NCI-H1417 treated with DMSO at 0.1 percent for 48 hours (cell line): ENCODE measurements at places on chromosomes 4 and X.

- no peak for DNase-seq
Measured at GRCh38 chrX:123581586-123581985, 151.3 kb downstream of the THOC2 start.

GRCh38 chr4:1986578-1987210 is 22.1 kb downstream of the NELFA start:
- no peak for DNase-seq

DNA sequence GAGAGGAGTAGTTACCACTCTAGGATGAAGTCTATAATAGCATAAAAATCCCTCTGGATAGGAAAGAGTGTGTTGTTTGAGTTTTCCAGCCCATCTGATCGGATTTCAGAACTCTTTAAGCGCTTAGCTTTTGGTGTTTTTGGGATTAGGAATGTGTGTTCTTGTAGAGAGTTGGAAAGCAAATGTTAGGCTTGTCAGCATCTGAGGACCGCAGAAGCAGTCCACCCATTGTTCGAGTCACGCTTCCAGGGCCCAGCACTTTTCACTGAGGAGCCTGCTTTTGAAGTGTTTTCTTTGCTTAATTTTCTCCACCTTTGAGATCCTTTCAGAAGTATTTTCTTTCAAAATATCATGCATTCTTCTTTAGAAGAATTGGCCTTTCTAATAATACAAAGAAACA is 306.2 kb downstream of the TENM3 start:
- no peak for DNase-seq

DNA sequence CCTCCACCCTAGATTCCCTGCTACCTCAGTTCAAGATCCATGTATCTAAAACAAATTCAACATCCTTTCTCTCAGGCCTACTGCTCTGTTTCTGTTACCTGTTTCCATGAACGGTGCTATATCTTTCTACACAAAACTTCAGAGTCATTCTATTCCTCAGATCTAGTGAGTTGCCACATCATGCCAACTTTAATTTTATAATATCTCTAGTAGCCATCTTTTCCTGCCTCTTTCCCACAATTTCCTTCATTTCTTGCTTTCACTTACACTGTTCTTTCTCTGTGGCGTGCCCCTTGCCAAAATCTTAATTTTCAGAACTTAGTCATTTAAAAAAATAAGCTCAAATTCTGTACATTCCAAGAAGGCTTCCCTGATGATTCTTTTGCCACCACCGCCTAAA is 15.2 kb downstream of the GUCY1A1 start:
- no peak for DNase-seq

DNA sequence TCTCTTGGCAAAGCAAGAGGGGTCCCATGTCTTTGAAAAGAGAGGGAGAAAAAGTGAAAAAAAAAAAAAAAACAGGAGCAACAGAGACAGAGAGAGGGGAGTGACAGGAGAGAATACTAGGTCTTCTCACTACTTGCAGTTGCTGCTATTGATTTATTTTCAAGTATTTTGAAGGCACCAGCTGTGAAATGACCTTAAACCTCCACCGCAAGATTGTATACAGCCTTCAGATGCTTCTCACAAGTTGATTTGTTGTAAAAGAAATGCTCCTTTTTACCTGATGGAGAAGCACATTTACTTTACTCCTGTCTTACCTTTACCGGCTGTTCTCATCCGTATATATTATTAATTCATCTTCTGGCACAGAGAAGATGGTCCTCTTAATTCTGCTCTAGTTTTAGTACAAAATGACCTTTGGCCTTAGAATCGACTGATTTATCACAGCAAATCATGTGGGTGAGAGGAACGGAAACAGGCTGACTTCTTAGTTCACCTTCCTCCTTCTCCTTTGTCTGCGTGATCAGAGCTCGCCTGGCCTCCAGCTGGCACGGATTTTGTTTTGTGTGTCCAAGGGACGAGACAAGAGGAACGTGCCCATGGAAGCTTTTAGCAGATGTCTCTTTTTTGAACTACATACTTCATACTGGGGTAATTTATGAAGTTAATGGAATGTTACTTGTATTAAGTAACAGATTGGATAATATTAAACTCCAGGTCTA is 82.4 kb upstream of the PACRGL start:
- DNase-seq: no peak

GRCh38 chrX:75623535-75623934 is 100.7 kb upstream of the ZDHHC15 start:
- DNase-seq: no peak

- no peak for DNase-seq
Measured at GRCh38 chr4:158211222-158211621, 936 bp downstream of the TMEM144 start.

GRCh38 chr4:148810461-148810860 is 368.2 kb upstream of the NR3C2 start:
- no peak for DNase-seq

DNA sequence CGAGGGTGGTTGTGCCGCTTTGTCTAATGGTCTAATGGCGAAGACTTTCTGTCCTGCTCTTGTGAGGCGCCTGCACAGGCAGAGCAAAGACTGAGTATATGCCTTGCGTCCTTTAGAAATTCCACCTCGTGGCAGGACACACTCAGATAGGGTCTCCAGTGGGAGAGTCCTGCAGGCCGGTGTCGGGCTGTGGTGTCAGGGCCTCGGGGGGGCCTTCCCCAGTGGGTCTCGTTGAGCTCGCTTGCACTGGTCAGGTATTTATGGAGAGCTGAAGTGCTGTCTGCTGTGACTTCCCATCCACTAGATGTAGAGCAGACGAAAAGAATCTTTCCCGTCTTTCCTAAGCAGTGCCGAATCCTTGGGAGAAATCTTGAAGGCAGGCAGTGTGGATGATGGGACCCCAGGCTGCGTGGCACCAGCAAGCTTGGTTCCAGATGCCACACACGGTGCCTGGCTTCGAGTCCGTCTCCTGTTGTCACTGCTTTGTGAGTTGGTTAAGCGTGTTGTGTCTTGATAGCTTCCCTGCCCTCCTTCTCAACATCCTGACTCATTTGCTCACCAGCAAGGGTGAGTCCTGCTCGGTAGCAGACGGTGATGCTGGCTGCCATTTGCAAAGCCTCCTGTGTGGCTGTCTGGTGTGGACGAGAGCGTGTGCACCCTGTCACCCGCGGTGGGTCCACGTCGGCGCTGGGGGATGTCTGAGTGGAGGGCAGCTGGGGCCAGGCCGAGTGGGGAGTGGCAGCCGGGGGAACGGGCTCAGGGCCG is 20.5 kb downstream of the MAEA start:
- DNase-seq: no peak

GRCh38 chrX:121598356-121598755 is 550.9 kb downstream of the GLUD2 start:
- no peak for DNase-seq

DNA sequence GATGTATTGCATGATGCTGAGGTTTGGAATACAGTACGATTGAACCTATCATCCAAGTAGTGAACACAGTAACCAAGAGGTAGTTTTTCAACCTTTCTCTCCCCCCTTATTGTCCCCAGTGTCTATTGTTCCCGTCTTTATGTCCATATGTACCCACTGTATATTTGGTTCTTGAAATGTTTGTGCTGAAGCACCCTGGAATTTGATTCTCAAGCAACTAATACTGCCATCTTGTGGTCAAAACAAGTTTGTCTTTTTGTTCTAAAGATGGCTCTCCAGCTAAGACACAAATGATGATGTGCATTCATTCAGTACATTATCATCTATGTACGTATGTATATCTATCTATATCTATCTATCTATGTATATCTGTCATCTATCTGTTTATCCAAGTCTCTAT is 33.5 kb upstream of the DCX start:
- peak; percentile 52 for DNase-seq

- DNase-seq: peak; percentile 60
Measured at GRCh38 chr4:140756319-140757231, at the start of gene TBC1D9. TBC1D9 (minus strand) TSS chr4:140756385; CDS start chr4:140756045, 340 bp downstream.

GRCh38 chr4:125838924-125839323 is 524.2 kb downstream of the FAT4 start:
- no peak for DNase-seq

DNA sequence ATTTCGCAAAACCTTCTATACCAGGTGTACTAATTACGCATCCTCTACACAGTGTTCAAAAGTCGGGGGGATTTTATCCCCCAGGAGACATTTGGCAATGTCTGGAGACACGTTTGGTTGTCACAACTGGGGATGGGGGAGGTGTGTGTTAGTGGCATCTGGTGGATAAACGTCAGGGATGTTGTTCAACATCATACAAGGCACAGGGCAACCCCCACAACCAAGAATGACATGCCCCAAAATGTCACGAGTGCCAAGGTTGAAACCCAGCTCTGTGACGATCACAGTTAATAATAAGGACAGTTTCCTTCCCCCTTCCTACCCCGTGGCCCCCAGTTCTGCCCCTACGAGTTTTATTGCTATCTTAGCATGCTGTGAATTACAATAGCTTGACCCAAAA is 15.9 kb upstream of the SEL1L3 start:
- DNase-seq: no peak

DNA sequence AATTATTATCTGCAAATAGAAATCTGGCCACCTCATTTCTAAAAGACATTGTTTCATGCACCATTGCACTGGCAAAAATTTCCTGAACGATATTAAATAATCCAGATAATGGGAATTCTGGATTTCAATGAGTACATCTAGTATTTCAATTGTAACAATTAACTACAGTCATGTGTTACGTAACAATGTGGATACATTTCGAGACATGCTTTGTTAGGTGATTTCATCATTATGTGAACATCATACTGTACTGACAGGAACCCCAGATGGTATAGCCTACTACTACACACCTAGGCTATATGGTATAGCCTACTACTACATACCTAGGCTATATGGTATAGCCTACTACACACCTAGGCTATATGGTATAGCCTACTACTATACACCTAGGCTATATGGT is 14.8 kb downstream of the LAMTOR3 start:
- DNase-seq: no peak

DNA sequence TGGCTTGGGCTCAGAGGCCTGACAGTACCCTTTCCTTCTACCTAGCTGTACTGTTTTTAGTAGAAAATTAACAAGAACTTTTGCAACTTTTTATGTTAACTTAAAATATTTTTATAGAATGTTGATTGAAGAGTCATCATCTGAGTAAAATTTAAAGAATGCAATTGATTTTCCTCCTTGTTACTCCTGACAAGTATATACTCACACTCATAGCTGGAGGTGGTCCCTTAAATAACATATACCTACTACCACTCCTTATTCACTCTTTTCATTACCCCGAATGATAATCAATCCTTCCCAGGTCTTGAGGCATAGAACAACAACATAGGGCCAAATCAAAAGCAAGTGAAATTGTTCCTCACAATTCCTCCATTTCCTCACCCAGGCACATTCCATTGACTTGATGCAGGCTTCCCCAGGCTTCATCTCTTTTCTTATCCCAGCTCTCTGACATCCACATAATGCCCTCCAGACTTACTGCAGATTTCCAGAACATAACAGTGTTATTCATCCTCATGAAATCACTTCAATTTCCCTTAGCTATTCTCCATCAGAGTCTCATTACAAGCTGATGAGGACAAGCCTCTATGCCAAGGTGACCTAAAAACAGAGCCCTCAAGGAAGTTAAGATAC is 73.2 kb upstream of the ANXA10 start:
- DNase-seq: no peak

DNA sequence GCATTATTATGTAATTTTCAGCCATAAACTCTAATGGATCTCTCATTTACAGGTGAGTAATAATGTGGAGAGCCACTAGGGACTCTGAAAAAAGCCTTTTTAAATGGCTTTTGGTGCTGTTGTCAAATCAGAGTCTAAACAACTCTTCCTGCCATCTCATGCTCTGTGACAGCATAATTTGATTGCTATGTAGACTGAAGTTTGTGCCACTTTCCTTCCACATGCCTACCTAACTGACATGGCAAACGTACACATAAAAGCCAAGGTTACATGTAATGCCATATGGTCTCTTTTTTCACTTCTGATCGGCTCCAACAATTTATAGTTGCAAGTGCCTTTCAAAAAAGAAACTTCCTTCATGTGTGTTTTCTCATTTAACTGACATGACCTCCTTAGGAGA is 94.3 kb downstream of the SH2D1A start:
- no peak for DNase-seq

GRCh38 chr4:55868581-55869090 is 15.2 kb downstream of the EXOC1 start:
- no peak for DNase-seq

- DNase-seq: no peak
Measured at GRCh38 chr4:185219551-185220344, 10.3 kb downstream of the SNX25 start.

GRCh38 chr4:140368686-140369085 is 4.8 kb upstream of the SCOC start:
- no peak for DNase-seq

DNA sequence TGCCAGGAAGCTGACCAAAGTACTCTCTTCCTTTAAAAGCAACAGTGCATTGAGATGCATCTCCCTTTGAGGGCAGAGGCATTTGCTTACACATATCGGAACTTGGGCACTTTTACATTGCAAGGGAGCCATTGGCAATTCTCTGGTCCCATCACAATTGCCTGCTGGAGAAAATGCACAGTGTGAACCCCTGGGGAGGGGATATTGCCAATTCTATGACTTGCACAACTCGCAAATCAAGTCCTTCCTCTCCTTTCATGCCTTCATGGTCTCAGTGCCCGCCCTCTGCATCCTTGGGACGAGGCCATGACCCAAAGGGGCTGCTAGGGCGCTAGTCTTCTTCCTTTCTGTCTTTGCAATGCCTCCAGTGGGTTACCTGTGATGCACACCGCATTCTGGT is 14.9 kb upstream of the PDZD4 start:
- no peak for DNase-seq

DNA sequence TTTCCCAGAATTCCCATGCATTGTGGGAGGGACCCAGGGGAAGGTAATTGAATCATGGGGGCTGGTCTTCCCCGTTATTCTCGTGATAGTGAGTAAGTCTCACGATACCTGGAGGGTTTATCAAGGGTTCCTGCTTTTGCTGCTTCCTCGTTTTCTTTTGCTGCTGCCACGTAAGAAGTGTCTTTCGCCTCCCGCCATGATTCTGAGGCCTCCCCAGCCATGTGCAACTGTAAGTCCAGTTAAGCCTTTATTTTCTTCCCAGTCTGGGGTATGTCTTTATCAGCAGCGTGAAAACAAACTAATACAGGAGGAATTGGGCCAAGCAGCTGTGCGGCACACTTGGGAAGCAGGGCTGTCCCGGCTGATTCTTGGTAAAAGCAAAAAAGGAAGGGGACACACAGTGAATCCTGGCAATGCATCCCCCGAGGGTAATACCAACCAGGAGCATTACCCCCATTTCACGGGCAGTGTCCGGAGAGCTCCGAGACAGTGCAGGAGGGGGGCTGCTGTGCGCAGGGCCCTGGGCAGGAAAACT is 185.7 kb downstream of the AFAP1 start:
- DNase-seq: no peak

DNA sequence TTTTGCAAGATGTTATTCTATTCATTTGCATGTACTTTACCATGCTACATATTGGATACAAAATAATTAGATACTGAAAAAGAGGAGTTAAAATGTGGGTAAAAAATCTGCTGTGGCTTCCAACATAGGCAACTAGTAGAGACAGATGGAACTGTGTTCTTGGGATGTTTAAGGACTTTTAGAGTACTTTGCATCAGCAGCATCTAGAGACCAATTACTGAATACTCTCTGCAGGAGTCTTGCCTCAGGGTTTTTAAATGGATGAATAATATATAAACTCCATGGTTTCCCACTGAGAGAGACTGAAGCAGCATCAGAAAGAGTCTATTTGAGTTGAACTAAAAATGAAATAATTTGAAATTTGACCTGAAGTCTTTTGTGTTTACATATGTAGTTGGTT is 676.7 kb downstream of the GALNTL6 start:
- peak; percentile 72 for DNase-seq

- no peak for DNase-seq
Measured at GRCh38 chrX:150060406-150060805, 122.1 kb upstream of the EOLA2 start.

- DNase-seq: no peak
Measured at GRCh38 chr4:184313702-184314659, 96.3 kb upstream of the ENPP6 start.

- no peak for DNase-seq
Measured at GRCh38 chr4:158042591-158043030, 130.2 kb downstream of the GASK1B start.
